ENCODE measurements at places on chromosomes 7 and 10.

DNA sequence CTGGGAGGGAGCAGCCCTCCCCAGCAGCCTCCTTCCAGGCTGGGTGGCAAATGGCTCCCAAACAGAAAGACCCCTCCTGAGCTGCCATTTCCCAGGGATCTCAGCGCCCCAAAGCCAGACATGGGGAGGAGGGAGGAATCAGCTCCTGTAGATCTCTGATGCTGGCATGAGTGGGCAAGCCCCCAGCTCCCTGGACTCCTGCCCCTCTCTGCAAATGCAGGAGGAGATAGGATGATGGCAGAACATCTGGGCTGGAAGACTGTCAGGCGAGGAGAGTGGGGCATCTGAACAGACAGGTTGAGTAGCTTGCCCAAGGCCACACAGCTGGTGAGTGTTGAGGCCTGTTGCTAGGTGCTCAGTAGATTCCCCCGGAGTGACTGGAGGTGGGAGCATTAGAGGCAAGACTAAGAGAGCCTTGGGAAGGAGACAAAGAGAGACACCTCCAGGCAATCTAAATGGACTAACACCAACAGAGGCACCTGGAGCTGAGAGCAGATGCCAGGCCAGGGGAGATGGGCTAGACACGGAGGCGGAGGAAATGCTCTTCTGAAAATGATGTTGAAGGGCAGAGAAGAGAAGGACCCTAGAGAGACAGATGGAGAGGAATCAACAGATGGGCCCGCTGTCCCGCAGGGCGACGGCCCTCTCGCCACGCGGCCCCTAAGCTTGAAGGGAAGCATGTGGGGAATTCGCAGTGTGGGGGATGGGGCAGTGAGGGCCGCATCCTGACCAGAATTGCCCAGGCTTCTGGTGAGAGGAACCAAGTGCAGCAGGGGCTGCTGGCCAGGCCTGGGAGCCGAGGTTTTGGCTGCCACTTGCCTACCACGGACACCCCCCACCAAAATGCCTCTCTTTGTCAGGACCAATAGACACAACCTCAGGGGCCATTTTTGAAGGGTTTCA, 84.8 kb upstream of the LRRC4 start:
- DNase-seq, result no peak

GRCh38 chr7:133290041-133290440, 37.2 kb downstream of the EXOC4 start:
- DNase-seq, result no peak

GRCh38 chr10:74347522-74347921, 196.5 kb downstream of the ADK start:
- no peak for DNase-seq

- no peak for DNase-seq
Observed at GRCh38 chr10:3148994-3149393, 23.6 kb downstream of the PITRM1 start.

GRCh38 chr10:21517134-21518031, 8.1 kb downstream of the SKIDA1 start:
- no peak for DNase-seq

DNA sequence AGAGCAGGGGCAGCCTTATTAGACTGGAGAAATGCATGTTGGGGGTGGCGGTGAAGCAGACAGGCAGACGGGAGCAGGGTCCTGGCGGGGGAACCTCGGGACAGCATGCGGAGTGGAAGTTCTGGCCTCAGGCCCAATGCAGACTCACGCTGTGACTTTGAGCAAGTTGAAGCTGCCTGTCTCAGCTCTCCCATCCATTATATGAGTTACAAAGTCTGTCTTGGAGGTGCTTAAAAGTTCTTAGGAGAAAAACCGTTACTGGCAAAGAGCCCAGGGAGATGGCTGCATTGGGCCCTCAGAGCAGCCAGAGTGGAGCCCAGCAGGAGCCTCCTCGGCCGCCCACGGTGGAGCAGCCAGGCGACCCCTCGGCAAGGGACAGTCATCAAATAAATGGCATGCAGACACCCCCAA, 509.5 kb downstream of the PLXNA4 start:
- DNase-seq, result no peak

DNA sequence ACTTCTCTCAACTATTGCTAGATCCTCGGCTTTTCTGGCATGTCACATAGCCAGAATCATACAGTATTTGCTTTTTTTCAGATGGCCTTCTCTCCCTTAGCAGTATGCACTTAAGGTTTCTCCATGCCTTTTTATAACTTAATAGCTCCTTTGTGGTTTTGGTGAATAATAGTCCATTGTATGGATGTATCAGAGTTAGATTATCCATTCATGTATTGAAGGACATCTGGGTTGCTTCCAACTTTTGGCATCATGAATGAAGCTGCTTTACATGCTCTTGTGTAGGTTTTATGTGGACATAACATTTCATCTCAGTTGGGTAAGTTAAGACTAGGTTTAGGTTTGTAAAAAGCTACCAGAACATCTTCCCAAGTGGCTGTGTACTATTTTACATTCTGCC, 4.6 kb downstream of the ATP5F1C start:
- no peak for DNase-seq

DNA sequence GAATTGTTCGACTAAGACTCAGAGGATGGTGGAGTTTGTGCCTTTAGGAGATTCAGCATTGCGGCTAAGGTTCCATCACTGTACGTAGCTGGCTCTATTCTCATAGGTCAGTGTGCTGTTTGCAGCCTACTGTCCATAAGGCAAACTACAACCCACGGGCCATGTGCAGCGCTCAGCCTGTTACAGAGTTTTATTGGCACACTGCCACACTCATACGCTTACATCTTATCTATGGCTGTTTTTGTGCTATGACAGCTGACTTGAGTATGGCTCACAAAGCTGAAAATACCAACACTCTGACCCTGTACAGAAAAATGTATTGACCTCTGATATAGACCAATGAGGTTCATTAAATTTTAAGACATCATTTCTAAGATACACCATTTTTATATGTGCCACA, 114.5 kb downstream of the ARID5B start:
- DNase-seq, result no peak

- no peak for DNase-seq
Observed at GRCh38 chr10:21162948-21163347, 265.8 kb upstream of the NEBL start.

GRCh38 chr7:22399091-22399490, 42.1 kb upstream of the RAPGEF5 start:
- DNase-seq, result no peak

DNA sequence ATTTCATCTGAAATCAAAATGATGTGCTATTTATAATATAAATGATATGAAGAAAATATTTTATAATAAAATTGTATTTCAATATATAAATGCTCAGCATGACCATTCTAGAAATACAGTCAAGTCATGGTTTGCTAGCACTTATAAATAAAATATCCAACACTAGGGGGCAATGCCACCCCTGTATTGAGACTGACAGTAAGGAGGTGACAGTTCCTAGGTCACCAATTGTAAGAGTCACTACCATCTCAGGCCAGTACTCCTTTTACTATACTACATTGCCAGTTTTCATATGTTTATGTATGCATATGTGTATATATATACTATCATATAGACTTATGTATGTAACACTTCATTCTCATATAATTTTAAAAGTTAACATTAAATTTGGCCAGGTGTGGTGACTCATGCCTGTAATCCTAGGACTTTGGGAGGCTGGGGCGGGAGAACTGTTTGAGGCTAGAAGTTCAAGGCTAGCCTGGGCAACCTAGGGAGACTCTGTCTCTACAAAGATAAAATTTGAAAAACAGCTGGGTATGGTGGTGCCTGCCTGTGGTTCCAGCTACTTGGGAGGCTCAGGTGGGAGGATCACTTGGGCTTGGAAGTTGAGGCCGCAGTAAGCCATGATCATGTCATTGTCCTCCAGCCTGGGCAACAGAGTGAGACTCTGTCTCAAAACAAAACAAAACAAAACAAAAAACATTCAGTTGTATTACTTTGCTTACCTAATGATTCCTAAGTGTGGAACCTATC, 2.4 kb upstream of the CNOT4 start:
- DNase-seq, result no peak

GRCh38 chr10:69385454-69386350, 31.0 kb downstream of the TACR2 start:
- DNase-seq, result no peak

GRCh38 chr10:30546511-30546910, 83.0 kb downstream of the LYZL2 start:
- DNase-seq, result no peak

- DNase-seq, result no peak
Observed at GRCh38 chr7:18289788-18290187, 205.8 kb upstream of the HDAC9 start.

DNA sequence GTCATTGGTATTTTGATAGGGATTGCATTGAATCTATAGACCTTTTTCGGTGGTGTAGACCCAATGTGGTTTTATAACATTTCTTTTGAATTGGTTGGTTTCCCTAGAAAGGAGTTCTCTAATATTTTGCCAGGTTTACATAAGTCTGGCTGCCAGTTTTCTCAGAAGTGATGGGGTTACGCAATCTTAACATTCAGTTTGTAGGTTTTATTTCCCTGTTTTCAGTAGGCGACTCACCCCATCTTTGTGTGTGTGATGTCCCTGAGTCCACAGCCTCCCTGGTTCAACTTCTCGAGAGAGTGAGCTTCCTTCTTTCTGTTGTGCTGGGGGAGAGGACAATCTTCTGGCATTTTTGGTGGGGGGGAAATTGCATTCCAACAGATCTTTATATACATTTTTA, 9.6 kb upstream of the KIF5B start:
- no peak for DNase-seq

DNA sequence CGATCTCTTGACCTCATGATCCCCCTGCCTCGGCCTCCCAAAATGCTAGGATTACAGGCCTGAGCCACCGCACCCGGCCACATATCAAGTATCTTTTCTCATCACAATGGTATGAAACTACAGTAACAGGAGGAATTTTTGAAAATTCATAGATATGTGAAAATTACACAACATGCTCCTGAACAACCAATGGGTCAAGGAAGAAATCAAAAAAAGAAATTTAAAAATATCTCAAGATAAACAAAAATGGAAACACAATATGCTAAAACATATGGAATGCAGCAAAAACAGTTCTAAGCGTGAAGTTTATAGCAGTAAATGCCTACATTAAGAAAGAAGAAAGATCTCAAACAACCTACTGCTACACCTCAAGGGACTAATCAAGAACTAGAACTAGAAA, 59.8 kb upstream of the ADAM12 start:
- no peak for DNase-seq

- no peak for DNase-seq
Observed at GRCh38 chr10:103045961-103046360, 127.9 kb downstream of the CNNM2 start.

DNA sequence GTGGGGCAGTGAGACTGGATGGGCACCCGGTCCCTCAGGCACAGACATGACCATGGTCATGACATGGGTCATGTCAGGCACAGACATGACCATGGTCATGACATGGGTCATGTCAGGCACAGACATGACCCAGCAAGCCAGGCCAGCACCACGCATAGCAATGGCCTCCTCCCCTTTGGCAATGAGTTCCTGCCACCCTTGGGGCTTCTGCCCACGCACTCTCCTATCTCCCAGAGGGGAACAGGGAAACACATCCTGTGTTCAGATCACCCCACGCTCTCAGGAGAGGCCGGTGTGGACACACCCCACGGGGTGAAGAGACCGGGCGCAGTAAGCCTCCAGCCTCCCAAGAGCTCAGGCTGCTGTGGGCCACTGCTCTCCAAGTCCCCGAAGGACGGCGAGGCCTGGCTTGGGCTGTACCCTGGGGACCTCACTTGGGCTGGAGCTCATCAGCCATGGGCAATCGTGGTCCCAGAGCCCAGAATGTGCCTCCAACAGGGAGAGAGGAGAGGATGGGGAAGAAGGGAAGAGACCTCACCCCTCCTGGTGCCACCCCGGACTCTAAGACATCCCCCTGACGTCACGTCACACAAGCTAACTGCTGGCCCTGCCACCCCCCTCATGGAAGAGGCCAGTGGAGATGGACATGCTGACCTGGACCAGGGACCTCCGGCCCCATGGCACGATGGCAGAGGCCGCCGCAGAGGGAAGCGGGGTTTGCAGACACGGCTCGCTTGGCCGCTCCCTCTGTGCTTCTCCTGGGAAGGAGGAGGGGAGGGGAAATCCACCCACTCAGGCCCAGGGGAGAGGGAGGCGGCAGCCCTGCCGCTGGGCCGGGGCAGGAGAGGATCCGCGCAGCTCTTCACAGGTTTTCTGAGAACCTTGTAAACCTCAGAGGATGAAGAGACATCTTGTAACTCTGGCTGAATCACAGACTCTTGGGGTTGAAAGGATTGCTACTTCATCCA, 269.6 kb downstream of the ELFN1 start:
- no peak for DNase-seq

Data from stimulated activated CD4-positive, alpha-beta T cell treated with anti-CD3 and anti-CD28 coated beads, Interleukin-12 subunit alpha, Interleukin-12 subunit beta, amount 100 ng/mL, for 24 hours (primary cell).